Aorta (tissue), 5 donors: ENCODE measurements at places on chromosomes 1 and 21. TPM values are rescaled to one million over a fixed set of nuclear protein-coding genes. Genes with fewer than 3 reads are reported as not detected.

- no peaks in the 10 kb centered on the region for H3K4me1 ChIP-seq
- H3K27me3 ChIP-seq, result no peaks in the 10 kb centered on the region
- DNase-seq, result peak; percentile 42
These were observed 92.8 kb downstream of the ITPKB start for GRCh38 chr1:226646026-226646869.

GRCh38 chr1:185532856-185533255 lies 201.3 kb upstream of the HMCN1 start:
- no peaks in the 10 kb centered on the region for H3K27me3 ChIP-seq
- no peak overlapping the region for H3K27ac ChIP-seq
- no peak overlapping the region for H3K4me3 ChIP-seq
- no peak for DNase-seq
- H3K36me3 ChIP-seq, result no peaks in the 10 kb centered on the region
- no peaks in the 10 kb centered on the region for H3K4me1 ChIP-seq

- H3K27ac ChIP-seq, result no peak overlapping the region
- DNase-seq, result no peak
These were observed 49.3 kb upstream of the RABGAP1L start for GRCh38 chr1:174110053-174110452.

Gene PLA2G2D
- not detected for total RNA-seq
